ENCODE measurements at places on chromosomes 12 and 14. TPM values are rescaled to one million over a fixed set of nuclear protein-coding genes. Genes with fewer than 3 reads are reported as not detected.

DNA sequence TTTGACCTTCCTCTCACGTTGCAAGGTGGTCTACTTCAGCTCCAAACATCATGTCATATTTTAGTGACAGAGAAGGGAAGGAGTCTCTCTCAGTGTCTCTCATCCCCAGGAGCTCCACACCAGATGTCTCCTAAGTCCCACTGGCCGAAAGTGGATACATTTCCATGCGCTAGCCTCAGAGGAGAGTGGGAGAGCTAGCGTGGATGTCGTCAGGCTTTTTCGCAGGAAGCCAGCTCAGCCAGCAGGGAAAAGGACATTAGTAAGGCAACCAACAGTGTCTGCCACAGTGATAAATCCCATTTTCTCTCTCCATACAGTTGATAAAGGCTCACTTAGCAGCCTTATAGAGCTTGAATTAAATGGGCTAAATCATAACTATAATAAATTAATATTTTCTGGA lies 155.7 kb downstream of the PELI2 start:
- DNase-seq, result no peak

The SLC4A8 gene
- 0.75 TPM for total RNA-seq

DNA sequence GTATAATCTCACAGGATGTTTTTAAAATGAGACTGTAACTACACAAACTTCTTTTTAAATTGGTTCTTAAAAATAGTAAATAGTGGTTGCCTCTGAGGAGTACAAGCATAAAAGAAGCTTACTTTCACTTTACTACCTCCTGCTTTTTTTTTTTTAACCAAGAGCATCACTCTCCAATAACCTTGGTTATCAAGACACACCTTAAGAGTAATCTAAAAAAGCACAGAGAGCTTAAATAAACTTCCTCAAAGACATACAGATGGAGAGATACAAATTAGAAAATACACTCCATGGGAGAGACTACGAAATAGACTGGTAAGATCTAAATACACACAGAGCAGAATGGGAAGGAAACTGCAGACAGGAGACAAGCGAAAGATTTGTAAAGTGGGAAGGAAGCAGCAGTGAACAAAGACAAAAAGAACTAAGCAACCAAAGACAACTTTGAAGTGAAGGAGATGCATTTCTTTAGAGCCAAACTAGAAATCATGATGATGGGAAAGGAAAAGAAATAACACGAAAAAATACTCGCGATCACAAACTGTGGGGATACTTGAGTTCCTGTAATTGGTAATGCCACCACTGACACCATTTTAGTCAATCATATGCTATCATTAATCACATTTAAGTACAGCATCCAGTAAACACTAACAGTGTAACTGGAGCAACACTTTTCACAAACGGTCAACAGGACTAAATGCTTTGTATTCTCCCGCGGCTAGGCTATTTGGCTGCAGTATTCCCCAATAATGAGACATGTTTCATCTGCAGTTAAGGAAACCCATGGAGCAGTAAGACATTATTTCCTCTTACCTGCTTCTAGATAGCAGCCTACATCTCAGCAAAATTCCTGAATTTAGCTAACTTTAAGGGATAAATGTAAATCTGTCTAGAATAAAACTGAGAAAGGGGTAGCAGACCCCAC lies 8.2 kb downstream of the SINHCAF start:
- DNase-seq, result no peak

GRCh38 chr12:62259631-62259992 lies 592 bp upstream of the USP15 start:
- DNase-seq, result no peak

- no peak for DNase-seq
These were observed 12.5 kb downstream of the P2RX7 start for GRCh38 chr12:121145221-121145620.

The BICDL1 gene
- 2.1 TPM for total RNA-seq

GRCh38 chr12:90622431-90622830 lies 332.5 kb downstream of the CCER1 start:
- no peak for DNase-seq

DNA sequence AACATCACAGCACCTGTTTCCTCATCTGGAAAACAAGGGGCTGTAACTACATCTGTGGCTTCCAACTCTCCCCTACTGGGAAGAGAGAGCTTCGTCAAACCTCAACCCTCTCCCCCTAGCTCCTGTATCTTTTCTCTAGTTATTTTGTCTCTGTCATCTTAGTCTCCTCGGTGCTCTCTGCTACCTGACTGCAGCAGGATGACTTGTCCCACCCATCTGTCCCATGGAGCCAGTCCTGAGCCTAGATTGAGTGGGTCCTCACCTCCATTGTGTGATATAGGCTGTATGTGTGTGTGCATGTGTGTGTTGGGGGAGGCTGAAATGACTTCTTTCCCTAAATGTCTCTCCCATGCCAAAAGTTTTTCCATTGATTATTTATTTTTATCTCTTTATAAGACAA lies 177.3 kb downstream of the EMP1 start:
- DNase-seq, result no peak

DNA sequence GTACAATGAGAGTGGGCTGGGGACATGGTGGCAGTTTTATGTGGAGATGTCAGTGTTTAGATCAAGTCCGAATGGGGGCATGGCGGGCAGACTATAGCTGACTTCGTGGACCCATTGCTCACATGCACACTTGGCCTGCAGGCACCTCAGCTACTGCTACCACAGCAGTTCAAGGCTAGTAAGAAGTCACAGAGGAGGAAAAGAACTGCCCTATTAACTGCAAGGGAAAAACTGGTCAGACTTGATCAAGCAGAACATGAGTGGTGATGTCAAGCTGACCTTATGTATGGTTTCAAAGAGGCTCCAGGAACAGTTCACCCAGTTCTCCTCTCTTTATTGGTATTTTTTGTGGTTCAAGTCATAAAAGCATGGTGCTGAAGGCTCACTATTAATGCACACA lies 30.2 kb upstream of the FRS2 start:
- no peak for DNase-seq

- DNase-seq, result no peak
These were observed 539.8 kb downstream of the NRXN3 start for GRCh38 chr14:78709795-78710557.

The TMEM52B gene
- total RNA-seq, result 0.37 TPM

DNA sequence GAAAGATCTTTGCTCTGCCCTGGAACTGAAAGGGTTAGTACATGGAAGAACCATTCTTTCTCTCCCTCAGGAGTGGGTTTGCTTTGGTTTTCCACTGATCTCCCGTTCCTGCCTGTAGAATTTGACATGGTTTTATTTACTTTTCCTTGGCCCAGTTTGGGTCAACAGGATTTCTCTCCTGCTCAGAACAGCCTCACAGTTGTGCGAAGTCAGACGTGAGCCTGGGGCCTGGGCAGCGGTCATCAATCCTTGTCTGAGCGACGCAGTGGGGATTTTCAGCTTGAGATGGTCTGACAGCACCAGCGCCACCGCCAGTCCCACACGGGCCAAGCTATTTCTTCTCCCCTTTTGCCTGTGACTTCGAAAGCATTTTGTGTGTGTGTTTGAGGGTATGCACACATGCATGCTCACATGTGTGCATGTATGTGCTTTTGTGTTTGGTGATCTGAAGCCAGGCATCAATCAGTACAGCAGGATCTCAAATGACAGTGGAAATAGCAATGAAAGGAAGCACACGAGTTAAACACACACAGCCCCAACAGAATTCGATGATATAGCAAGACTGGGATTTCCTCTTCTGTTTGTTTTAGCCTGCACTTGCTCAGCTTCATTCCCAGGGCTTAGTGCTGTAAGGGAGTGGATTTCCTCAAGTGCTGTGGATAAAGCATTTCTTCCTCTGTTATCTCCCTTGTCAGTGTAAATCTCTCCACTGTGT lies 58.3 kb downstream of the SMOC1 start:
- DNase-seq, result peak; percentile 38

DNA sequence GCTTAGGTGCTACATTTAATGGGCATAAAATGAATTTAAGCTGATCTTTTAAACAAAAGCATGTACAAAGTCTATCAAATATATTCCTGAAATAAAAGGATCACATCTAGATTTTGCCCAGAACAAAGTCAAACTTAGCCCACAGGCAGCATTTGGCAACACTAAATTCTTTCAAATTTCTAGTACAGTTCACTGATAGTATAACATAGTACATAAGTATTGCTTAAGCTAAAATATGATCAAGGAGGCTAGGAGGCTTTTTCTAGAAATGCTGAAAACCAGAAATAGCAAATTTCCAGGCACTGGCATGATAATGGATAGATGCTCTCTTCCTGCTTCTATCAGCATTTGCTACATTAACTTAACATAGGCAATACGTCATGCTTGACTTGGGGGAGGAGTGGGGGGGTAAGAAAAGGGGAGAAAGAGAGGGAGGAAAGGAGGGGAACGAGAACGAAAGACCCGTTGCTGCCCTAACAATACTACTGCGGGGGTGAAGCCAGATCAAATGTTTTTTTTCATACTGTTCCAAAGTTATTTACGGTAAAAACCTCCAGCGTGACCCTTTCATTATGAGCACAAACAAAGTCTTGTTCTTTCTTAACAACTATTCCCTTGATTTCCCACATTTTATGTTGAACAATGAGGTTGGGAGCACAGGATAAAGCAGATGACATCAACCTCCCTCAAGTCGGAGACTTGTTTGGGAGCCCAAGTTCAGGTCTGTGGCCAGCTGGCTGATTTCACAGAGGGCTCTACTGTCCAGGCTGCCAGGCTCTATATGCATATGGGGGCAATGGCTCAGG lies 10.6 kb downstream of the TMED10 start:
- DNase-seq, result no peak

GRCh38 chr12:62731055-62731820 lies 203.7 kb downstream of the PPM1H start:
- no peak for DNase-seq

The ERP27 gene
- total RNA-seq, result 5.8 TPM

DNA sequence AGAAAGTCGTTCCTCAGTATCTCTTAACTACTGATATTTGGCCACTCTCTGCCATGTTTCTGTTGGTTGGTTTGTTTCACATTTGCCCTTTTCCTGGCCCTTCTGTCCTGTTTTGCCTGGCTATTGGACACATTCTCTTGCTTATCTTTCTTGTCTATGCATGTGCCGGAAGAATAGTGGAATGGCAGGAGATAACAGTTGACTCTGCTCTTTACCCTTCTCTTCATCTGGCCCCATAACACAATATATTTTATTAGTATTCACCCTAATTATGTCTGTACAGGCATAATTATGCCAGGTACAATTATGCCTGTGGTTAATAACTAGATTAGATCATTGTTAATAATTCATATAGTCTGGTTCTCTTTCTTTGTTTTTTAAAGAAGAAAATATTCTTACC lies 243.5 kb upstream of the LMO3 start:
- DNase-seq, result no peak

- DNase-seq, result no peak
These were observed 96.3 kb upstream of the CCND2 start for GRCh38 chr12:4177262-4177661.

DNA sequence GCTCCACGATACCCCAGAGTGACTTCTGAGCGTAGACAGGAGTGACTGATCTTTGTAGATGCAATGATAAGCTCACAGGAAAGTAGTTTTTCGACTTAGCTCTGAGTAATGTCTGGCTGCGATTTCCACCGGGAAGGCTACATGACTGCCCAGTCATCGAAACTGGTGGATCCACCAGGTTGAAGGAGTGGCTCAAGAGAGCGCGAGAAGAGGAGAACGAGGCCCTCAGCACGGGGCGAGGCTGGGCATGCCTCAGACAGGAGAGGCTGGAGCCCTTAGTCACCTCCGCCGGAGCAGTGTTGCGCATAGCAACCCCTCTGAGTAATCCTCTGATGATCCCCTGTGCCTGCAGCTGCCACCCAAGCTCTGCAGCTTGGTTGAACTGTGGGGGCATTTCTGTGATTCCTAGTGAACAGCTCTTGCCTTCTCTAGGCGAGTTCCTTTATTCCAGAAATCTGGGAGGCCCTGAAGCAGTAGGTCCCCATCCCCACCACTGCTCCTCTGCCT lies 25.6 kb downstream of the ELK3 start:
- DNase-seq, result no peak

DNA sequence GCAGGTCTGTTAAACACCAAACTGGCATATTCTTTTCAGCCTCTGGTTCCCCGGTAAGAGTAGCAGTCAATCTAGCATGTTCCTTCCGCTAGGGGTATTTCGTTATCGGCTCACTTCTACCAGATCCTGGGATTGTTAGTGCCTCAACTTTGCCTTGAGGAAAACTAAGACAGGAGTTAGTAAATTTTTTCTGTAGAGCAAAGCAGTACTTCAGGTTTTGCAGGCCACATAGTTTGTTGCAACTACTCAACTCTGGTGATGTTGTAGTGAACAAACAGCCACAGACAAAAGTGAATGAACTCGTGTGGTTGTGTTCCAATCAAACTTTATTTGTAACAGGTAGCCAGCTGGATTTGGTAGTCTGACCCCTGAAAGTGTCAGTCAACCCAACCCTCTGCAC lies 6.3 kb upstream of the CDH24 start:
- DNase-seq, result no peak

The SOS2 gene
- 13.4 TPM for total RNA-seq

DNA sequence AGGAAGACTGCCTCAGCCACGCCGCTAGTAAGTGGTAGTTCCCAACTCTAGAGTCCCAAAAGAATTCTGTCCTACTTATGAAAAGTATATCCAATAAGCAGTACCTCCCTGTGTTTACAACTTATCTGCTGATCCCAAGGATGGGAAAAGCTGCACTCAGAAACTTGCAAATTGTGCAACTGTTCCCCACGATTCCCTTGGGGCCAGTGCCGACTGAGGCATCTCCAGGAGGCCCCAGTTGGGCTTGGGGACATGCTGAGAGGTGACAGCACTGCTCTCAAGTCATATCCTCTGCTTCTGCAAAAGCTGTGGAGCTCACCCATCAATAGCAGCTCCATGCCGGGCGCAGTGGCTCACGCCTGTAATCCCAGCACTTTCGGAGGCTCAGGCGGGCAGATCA lies 23.7 kb downstream of the SPRING1 start:
- no peak for DNase-seq

DNA sequence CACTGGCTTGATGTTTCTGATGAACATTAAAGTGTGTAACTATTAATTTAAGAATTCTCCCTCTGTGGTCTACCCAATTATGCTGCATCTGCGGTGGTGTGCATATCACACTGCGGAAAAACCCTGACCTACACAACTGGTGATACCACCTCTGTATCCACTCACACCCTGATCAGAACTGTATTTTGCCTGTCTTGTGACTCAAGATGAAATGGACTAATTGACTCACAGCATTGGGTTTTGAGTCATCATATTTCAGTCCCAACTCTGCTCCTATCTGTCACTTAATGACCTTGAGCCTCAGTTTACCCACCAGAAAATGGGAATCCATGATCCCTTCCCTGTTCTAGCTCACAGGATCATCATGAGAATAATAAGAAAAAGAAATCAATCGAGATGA lies 65.6 kb downstream of the NUAK1 start:
- DNase-seq, result no peak

- peak; percentile 65 for DNase-seq
These were observed 240.0 kb upstream of the CPNE8 start for GRCh38 chr12:39145175-39145999.
